ENCODE measurements at places on chromosomes 2 and 18.

DNA sequence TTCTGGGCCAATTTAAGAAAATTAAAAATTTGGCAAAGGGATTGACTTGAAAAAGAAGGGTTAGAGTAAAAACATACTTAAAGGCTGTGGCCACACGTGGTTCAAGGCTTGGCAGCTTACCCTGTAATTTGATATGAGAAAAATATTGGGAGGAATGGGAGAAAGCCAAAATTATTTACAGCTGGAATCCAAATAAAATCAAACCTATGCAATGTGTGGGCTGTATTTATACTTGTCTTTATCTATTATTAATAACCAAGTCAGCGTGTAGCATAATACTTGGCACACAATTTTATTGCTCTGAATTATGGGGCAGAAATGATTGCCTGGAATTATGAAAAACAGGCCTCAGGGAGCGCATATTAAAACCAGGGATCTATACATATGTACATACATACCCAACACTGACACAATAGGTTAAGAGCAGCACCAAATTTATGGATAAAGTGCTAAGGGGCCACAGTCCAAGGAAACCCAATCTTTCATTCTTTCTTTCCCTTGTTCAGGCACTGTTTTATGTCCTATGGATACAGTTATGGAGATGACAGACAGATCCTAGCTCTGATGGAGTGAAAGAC lies 35.6 kb downstream of the FAM124B start:
- DNase-seq, result peak; percentile 45

GRCh38 chr2:158544998-158545397 lies 88.2 kb downstream of the PKP4 start:
- DNase-seq, result no peak

- no peak for DNase-seq
Measured at GRCh38 chr2:204187229-204188083, 250.9 kb downstream of the ICOS start.

- no peak for DNase-seq
Measured at GRCh38 chr2:208799397-208799796, 392.8 kb downstream of the PTH2R start.

DNA sequence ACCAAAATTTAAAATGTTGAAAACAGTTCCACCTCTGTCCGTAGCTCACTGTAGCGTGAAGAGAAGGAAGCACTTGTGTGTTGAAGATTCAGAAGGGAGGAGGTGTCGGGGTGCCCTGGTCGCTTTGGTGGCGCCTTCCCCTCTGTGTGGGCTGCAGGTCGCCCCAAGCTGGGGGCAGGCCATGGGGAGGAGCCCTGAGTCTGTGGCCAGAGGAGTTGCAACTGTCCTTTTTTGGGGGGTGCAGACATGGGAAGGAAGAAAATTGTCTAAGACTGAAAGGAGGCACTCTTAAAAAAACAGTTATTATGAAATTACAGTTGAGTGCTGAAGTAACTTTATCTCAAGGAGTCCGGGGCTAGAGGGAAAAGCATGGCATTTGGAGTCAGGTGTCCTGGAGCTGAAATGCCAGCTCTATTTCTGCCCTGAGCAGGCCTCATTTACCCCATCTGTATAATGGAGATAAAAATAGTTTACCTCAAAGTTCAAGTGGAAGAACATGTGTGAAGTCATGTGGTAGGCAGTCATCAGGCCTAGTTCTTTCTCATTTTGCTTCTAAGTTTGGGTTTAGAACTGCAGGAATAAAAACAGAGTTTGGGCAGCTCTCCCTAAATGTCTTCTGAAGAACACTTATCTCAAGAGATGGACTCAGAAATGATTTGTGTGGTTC lies 82.1 kb downstream of the RNF144A start:
- DNase-seq, result no peak

DNA sequence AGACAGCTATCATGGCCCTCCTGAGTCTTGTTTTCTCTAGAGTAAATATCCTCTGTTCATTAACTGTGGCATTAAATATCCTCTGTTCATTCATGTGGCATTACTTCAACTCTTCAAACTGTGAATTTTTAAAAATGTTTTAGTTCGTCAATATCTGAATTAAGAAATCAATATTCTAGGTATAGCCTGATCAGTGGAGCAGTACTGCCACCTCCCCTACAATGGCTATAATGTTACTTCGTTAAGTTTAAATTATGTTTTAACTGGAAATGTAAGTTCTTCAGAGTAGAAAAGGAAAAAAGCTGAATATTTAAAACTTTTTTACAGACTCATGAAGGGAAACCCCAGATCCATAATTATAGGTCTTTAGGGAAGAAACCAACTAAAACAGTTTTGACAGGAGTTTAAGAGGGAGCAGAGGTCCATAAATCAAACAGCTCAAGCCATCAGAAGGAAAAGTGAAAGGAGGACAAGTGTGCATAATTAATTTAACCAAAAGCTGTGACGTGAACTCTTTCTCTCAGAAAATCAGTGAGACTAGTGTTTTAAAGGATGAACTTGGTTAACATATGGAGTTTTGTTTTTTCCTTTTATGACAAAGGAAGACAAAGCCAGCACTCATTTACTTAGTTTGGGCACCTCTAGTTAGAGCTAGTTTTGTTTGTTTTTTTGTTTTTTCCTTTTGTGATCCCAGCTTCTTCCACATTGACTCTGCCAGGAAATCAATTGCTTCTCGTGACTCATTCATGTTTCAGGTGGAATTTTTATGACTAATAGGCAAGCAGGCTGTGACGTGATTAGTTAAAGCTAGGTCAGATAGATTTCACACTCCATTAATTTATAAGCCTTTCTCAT lies 44.9 kb downstream of the RBBP8 start:
- no peak for DNase-seq

GRCh38 chr2:854460-854859 lies 96.2 kb upstream of the SNTG2 start:
- peak; percentile 61 for DNase-seq

GRCh38 chr2:210086292-210086691 lies 83.9 kb downstream of the RPE start:
- DNase-seq, result no peak

DNA sequence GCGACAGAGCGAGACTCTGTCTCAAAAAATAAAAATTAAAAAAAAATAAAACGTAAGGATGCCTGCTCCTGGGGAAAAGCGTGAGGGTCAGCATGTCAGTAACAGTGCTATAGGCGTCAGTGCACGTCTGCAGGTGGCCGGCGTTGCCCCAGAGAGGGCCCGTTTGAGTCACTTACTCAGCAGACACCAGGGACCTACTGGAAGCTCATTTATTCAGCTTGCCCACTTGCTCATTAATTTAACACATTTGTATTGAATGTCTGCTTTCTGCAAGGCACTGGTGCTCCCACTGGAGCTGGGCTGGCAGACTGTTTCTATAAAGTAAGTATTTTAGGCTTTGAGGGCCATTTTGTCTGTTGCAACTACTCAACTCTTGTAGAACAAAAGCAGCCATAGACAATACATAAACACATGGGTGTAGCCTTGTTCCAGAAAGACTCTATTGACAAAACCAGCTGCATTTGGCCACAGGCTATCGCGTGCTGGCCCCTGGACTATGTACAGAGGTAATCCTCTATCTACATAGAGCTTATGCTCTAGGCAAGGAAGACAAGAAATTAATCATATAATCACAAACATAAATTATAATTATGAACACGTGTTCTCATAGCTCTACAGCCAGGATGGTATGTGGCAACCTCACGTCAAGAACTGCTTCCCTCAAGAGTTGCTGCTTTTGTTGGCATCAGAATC lies 73.2 kb downstream of the KLHL29 start:
- DNase-seq, result no peak

DNA sequence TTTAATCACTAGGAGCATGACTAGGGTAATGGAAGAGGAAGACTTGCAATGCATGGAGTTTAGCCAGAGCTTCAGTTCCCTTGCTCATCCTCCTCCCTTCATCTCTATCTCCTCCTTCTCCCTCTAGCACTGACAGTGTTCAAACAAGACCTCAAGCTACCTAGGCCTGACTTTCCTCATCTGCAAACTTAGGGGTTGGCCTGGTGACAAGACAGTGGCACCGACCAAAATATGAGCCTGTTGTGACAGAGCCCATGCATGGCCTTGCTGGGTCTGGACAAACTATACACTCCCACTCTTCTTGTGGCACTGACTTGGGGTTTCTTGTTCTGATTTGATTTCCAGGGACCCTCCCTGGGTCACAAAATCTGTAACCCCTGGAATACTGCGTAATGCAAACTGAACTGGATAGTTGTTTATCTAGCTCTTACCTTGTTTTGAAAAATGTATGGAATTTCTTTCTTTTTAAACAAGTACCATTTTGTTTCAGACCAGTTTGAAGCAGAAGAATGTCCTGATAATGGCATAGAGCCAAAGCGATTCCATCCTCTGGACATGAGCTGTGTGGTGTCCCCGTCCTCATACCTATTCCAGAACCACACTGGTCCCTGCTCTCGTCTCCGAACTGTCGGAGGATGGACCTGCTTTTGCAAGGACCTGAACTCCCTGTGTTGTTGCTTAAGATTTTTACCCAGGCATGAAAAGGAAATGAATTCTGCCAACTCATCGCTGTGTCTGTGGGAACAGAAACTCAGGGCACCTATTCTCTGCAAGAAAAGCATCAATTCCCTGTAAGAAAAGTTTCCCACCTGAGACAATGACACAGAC lies 33.4 kb upstream of the PPP4R1 start:
- DNase-seq, result no peak

DNA sequence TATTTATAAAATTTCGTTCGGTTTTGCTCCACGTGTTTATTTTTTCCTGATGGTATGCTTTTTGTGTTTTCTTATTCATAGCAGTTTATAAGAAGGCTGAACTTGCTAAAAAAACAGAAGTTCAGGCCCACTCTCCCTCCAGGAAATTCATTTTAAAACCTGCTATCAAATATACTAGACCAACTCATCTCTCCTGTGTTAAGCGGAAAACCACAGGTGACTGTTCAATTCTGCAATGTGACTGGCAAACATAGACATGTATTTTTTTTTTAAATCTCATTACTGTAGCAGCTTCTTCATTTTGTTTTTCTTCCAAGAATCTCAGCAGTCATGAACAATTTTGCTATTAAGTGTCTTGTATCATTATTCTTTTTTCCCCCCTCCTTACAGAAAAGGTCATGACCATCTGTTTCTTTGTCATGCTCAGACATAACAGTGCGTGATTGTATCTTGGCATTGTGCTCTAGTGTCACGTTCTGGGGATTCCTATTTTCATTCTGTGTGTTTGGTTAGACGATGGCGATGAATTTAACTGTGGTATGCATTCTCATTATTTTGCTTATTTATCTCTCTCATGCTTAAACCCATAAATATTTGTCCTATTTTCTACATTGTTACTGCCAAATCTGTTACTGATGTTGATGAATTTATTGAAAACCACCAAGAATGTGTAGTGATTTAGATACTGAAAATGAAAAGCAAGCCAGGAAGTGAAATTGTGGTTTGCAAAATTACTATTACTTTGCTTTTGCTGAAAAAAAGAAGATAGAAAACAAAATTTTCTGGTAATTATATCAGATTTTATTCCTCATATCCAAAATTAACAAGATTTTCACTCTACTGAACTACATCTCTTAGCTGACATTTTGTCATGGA lies 74.6 kb upstream of the UNC80 start:
- DNase-seq, result no peak

DNA sequence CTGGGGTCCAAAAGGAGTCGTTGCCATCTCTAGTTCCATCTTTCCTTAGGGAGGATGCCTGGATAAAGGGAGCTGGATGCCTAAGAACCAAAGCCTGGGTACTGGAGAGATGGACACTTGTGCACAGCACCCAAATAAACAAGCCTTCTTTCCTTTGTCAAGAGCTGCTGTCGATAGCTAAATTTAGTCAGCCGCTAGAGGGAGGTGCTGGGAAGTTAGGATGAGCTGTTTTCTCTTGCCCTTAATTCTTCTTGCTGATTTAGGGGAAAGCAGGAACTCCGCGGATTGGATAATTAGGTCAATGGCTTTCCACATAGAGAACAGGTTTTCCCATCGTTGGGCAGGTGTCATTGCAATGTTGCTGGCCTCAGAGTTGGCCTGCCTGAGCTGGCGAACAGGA lies 30.9 kb upstream of the SERPINB12 start:
- DNase-seq, result peak; percentile 14

GRCh38 chr2:52844701-52845423 lies 922.7 kb upstream of the CHAC2 start:
- no peak for DNase-seq

DNA sequence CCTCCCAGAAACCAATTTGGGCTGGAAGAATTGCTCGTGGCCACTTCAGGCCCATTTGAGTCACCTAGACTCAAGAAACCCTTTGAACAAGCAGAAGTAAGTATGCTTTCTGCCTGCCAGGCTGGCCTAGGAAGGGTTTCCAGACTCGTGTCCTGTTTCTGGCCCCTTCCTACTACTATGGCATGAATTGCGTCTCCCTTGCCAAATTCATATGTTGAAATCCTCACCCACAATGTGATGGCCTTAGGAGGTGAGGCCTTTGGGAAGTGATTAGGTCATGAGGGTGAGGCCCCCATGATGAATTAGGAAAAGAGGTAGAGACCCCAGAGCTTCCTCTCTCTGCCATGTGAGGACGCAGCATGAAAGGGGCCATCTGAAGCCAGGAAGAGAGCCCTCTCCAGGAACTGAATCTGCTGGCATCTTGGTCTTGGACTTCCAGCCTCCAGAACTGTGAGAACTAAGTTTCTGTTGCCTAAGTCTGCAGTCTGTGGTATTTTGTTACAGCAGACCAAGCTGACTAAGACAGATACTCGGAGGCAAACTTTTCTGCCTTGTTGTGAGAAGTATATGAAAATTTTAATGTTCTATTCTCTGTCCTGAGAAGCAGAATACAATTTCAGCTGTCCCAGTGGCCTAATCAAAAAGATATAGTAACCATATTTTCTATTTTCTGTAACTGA lies 13.1 kb downstream of the GPR45 start:
- DNase-seq, result no peak

DNA sequence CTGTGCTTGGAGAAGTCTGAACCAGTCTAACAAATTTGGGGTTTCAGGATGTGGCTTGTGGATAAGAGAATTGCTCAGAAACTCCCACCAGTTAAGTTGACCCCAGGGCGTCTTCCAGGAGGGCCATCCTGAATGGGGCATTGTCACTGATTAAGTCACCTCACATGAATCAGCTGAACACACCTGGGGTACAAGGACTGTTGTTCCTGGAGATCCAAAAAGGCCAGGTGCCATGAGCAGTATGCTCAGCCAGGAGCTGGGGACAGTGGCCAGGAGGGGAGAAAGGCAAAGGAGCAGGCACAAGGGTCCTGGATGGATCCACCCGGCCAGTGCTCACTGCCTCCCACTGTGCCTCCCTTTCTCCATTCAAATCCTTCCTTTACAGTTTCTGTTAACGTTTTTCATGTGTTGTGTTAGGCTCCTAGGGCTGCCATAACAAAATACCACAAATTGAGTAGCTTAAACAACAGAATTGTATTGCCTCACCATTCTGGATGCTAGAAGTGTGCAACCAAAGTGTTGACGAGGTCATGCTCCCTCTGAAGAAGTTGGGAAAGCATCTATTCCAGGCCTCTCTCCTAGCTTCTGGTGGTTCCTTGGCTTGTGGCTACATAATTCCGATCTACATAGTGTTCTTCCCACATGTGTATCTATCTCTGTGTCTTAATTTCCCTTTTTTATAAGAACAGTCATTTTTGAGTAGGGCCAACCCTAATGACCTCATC lies 33.4 kb downstream of the TRABD2A start:
- no peak for DNase-seq

DNA sequence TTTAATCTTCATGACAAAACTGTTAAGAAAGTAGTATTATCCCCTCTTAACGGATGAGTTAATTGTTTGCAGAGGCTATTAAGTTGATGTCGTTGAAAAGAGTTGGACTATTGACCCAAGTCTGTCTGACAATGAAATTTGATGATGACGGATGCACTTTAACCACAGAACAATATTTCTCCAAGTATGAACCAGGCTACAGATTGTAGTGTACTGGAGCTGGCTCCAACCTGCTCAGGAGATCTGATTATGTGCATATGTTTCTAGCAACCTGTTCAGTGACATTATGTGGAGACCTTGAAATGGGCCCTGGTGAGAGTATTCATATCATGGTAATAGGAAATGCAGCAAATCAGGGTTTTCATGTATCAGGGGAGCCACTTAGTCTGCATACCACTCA lies 174.1 kb downstream of the CDH7 start:
- DNase-seq, result no peak
